Cortex of kidney (tissue), 1 donor: ENCODE measurements at places on chromosomes 1 and 21.

DNA sequence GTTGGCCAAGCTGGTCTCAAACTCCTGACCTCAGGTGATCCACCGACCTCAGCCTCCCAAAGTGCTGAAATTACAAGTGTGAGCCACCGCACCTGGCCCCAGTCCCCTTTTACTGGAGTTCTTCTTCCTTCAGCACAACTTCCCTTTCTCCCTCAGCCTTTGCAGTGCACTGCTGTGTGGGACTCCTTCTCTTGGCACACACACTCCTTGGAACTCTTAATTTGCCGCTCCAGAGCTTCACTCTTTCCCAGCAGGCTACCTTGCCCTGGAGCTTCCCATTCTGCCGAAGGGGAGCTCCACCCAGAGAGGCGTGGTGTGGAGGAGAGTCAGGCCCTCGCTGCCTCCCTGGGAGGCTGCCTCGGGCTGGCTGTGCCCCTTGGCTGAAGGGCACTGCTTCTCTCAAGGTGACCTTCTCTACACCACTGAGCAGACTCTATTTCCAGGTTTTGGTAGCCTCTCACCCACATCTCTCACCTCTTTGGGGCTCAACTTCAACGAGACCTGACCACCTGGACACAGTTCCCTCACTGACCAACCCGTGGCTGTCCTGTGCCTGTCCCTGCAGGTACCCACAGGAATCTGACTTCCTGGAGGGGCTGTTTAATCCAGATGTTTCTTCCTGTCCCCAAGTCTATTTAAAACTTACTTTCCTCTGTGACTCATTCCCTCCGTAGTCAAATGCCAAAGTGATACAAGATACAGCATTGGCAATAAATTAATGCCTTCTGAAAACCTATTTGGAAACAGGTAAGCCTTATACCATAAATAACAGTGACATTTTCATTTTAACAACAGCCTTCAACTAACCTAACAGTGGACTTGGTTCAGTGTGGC, 227.3 kb upstream of the KIAA0040 start:
- no peak for DNase-seq

- DNase-seq = no peak
These were observed 13.5 kb downstream of the FUCA1 start for GRCh38 chr1:23854568-23854967.

- no peak for DNase-seq
These were observed at the start of gene SLAMF1 for GRCh38 chr1:160646711-160647328. Gene SLAMF1, minus strand, starts transcription at chr1:160647044. Its CDS starts 99 bp downstream, at chr1:160646945.

- DNase-seq = no peak
These were observed 162.7 kb downstream of the HMCN1 start for GRCh38 chr1:185896863-185897262.

- no peak for DNase-seq
These were observed 20.2 kb downstream of the PANK4 start for GRCh38 chr1:2506007-2506860.

DNA sequence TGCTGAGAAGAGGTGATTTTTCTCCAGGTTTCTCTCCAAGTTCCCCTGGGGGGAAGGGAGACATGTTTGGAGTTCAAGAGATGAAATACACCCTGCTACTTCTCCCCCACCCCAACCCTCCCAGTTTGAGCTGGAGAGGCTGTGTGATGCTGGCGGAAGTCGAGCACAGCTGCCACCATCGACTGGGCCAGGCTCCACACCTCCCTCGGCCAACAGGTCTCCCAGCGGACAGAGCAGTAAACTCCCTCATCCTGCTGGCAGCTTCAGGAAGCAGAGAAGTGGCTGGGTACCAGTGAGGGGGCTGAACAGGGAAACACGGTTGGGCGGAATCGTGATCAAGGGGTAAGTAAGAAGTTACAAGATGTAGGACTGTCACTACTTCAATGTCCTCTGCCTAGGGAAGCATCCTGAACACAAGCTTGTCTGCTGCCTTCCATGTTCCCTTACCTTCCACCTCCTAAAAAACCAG, 6.6 kb upstream of the NHLH1 start:
- DNase-seq = no peak

GRCh38 chr1:116667575-116668105, at the start of gene IGSF3:
Gene IGSF3, minus strand, starts transcription at chr1:116667733. Its CDS starts 1,407 bp downstream, at chr1:116666326.
- peak; percentile 10 for DNase-seq

DNA sequence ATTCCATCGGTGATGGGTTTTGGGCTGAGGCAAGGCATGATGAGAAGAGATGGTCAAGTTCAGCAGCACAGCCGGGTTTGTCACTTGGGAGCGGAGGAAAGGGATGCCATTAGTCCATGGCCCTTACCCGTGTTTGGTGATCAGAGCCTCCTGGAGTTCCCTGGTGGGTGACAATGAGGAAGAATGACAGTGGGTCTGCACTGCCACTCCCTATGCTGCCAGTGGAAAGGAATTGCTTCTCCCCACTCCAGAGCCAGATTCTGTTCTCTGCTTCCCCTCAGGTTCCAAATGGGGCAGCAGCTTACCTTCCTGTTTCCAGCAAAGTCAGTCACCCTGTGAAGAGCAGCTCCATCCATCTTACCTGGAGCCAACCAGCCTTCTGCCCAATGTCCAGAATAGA, 393.1 kb downstream of the PTPRU start:
- DNase-seq = no peak

- DNase-seq = no peak
These were observed 91.3 kb downstream of the DENND1B start for GRCh38 chr1:197683895-197684553.

- DNase-seq = no peak
These were observed 58.5 kb downstream of the KIF26B start for GRCh38 chr1:245213066-245213831.

GRCh38 chr1:154856544-154856943, 13.5 kb downstream of the KCNN3 start:
- DNase-seq = no peak

DNA sequence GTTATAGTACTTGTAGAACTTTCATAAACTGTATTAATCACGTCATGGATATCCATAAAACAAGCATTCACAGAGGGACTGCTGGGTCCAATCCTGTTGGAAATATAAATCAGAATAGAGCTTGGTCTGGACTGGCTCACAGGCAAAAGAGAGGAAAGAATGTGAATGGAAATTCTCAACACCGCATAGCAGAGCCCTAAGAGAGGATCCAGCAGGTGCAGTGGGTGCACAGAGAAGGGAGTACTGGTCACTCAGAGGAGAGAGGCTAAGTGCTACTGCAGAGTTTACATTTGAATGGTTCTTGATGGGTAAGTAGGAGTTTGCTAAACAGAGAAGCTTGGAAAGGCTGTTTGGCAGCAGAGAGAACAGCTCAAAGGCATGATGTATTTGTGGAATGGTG, 231.7 kb downstream of the PAPPA2 start:
- no peak for DNase-seq

- no peak for DNase-seq
These were observed 16.3 kb downstream of the COL18A1 start for GRCh38 chr21:45421071-45421845.

GRCh38 chr1:48214820-48215219, 7.7 kb upstream of the SLC5A9 start:
- DNase-seq = no peak

GRCh38 chr21:15457965-15458364, 271.8 kb upstream of the USP25 start:
- no peak for DNase-seq

- no peak for DNase-seq
These were observed 114.4 kb downstream of the DMRTA2 start for GRCh38 chr1:50308878-50309277.

GRCh38 chr21:32332463-32332951, 33.9 kb downstream of the MRAP start:
- no peak for DNase-seq

DNA sequence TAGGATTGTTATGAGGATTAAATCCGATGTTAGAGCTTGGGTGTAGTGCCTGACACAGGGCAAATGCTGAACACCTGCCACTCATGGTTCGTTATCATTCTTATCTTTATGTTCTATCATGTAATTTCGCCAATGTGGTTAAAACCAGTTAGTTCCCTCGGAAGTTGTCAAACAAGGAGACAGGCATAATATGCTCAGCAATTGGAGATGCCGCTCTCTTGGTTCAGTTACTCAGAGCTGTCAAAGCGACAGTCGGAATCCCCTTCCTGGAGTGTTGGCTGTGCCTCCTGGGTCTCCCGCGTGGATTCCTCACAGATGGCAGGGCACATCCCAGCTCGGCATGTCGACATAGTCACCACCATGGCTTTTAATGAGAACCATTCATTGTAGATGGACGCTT, 192.2 kb downstream of the ROR1 start:
- no peak for DNase-seq

DNA sequence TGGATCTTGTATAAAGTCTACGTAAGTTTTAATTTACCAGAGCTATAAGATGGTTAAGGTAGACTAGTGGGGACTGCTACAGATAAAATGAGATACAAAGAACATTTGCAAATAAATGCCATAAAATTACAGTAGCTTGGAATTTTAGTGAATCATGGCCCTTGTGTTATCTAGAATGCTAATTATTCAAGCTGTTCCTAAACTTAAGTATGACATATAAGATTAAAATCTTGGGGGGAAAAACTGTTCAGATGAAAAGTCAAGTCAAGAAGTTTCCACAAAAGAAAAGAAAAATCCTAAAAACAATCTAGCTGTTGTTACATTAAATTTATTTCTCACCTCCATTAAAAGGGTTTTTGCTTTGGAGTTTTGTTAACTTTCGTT, 51.7 kb downstream of the SIM2 start:
- DNase-seq = no peak
